ENCODE measurements at places on chromosomes 1 and 21.

DNA sequence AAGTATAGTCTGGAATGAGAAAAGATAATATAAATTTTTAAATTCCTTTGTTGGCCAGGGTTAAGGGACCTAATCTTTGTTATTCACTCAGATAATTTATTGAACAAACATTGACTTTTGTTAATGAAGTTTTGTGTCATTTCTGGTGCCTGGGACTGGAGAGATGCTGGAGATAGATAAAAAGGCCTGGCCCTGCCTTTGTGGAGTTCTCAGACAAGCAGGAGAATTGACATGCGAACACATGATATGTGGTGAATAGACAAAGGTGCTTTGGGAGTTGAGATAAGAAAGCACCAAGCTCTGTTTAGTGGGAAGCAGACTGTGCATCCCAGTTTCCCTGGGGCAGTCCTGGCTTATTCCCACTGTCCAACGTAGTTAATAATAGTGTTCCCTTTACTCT lies 8.5 kb downstream of the C1orf21 start:
- no peak for DNase-seq

DNA sequence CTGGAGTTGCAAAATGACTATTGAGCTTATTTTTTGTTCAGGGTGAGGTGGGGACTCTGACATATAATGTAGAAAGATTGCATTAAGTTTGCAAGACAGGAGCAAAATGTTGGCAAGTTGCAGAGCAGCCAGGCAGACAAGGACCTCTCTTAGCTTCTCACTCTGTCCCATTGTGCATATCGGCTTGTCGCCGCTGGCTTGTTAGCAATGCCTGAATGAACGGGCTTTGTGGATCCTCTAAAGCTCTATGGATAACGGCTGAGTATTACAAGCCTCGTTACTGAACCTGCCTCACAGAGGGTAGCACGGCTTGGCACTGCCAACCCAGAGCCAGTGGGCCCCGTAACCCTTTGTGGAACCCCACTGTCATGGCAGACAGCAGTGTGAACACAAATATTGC lies 68.4 kb downstream of the TNR start:
- no peak for DNase-seq

GRCh38 chr21:22096314-22096713 lies 1098.1 kb downstream of the NCAM2 start:
- DNase-seq, result no peak

GRCh38 chr1:37052120-37052519 lies 17.8 kb upstream of the GRIK3 start:
- DNase-seq, result no peak

- no peak for DNase-seq
Observed at GRCh38 chr1:15386164-15386749, 23.4 kb upstream of the EFHD2 start.

DNA sequence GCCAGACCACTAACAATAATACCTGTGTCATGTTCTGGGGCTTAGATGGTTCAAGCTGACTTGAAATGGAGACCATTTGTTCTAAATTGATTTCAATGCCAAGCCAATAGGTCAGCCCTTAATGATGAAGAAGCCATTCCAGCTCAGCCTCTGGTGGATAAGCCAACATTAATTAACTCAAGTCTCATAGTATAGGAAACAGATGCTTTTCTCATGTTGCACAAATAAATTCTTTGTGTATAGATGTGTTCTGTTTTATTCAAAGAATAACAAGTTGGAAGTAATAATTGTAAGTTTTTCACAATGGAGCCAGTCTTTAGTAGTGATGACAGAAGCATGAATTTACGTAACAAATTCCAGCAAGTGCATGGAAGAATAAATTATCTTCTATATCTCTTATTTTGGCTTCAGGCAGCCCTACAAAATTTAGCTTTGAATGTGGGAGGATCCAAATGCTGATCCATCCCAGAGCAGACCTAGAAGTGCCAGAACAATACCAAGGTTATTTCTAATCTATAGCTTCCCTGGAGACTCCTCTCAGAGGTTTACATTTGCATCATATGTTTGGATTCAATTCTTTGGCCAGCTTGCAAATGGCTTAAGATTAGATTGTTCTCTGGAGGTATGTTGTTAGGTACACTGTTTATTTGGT lies 42.2 kb upstream of the C1orf105 start:
- DNase-seq, result no peak

Measured in activated T-helper 1 cell treated with Interleukin-2 at 50 U/mL for 16 hours (primary cell).